Ovary (tissue), 10 donors: ENCODE measurements at places on chromosomes 4 and X. TPM values are rescaled to one million over a fixed set of nuclear protein-coding genes. Genes with fewer than 3 reads are reported as not detected.

DNA sequence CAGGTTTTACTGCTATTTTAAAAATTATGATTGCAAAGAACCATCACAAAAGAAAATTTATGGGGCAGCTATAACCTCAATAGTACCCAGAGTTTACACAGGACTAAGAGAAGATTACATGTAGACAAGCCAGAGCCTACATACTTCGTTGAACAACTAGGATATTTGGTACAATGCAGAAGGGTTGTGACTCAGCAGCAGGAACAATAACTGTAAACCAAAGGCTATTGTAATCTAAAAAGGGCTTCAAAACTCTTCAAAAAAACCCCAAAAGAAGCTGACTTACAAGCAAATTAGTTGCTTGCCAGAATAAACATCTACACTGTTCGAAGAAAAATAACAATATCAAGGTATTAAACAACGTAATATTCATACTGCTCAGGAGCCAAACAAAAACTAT, 618.0 kb downstream of the STPG2 start:
- H3K4me1 ChIP-seq = no peaks in the 10 kb centered on the region
- no peaks in the 10 kb centered on the region for H3K36me3 ChIP-seq
- H3K27me3 ChIP-seq = no peaks in the 10 kb centered on the region
- no peak overlapping the region for H3K4me3 ChIP-seq
- no peak overlapping the region for H3K27ac ChIP-seq
- no peak for DNase-seq

Gene RAB9B
- 11.1 TPM for total RNA-seq

Gene GUCY1A1
- total RNA-seq = 12.1 TPM

DNA sequence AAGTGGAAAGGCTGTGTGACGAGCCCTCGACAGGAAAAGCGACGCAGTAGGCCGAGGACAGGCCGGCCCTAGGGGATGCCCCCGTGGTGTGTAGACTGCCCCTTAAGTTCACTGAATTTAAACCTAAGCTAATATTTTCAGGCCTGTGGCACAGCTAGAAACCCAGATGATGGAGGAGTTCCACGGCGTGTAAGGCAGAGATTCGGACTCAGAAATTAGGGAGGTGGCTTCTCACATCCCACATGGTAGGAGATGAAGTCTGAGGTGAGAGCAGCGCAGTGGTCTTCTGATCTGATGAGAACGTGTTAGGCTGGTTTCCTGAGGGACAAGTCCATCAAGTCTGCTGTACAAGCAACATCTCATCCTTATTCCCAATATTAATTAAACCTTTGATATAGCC, 7.8 kb downstream of the LRP2BP start:
- H3K27me3 ChIP-seq = no peaks in the 10 kb centered on the region
- no peaks in the 10 kb centered on the region for H3K36me3 ChIP-seq
- no peak overlapping the region for H3K27ac ChIP-seq
- no peak overlapping the region for H3K4me3 ChIP-seq

DNA sequence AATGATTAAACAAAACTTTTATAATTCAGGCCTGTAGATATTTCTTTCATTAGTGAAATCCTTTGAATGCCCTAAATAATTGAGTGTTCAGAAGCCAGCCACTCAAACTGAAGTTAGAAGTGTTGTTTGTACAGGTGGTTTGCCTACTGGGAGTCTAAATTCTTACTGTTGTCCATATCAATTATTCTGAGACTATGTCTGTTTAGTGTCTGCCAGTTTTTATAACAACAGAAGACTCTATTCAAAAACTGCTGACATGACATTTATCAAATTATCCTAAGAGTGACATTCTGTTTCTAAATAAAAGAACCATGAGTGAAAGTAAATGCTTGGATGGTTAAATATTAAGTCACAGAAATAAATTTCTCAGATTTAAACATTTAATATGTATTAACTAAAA, 375.1 kb downstream of the FAT4 start:
- H3K4me3 ChIP-seq = no peak overlapping the region
- H3K4me1 ChIP-seq = no peaks in the 10 kb centered on the region
- no peak overlapping the region for H3K27ac ChIP-seq
- no peaks in the 10 kb centered on the region for H3K27me3 ChIP-seq
- no peak for DNase-seq

Gene HSD17B13
- 0.23 TPM for total RNA-seq

DNA sequence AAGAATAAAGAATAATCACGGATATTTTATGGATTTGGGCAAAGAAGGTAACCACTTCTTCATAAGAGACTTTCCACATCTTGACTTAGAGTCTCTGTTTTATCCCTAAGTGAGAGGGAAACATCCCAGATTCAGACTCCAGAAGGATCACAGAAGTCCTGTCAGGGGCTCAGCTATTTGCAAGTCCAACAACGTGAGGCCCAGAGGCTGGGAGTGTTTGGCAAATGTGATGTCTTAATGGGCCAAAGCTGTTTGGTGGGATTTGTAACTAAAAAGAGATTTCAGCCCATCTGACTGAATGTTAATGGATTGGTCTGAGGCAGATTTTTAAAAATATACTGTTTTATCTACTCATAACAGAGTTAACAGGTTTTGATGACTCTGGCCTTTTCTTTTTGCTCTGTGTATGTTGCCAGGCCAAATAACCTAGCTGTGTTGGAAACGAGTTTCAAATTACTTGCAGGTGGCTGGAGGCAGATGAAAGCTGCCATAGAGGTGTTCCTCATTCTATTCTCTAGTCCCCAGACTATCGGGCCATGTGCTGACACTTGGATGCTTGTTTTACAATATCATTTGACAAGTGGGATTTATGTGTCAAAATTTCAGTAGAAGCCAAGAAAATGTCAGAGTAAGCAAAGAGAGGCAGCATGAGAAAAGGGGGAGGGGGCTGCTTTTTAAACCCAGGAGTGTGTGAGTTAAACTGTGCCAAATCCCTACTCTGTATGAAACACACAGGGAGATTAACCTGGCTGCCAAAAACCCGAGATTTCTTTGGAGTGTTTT, 330.9 kb downstream of the DCHS2 start:
- no peaks in the 10 kb centered on the region for H3K4me1 ChIP-seq
- no peaks in the 10 kb centered on the region for H3K36me3 ChIP-seq
- no peaks in the 10 kb centered on the region for H3K27me3 ChIP-seq
- no peak overlapping the region for H3K4me3 ChIP-seq

Gene ZMAT1
- 23.9 TPM for total RNA-seq

DNA sequence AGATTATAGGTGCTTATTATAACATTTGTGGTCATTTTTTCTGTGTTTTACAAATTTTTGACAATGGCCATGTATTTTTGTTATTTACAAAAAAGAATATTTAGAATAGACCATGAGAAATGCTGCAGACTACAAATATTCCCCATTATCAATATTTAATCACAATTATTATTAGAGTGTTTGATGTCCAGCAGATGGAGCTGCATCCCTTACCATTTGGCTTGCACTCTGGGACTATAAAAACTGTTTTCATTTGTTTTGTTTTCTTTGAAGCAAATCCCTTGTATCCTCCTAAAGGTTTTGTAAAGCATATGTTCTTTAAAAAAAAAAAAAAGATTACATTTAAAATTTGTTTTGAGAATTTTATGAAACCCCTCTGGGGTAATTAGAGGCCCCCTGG, 85.6 kb upstream of the CXorf66 start:
- no peaks in the 10 kb centered on the region for H3K27me3 ChIP-seq
- DNase-seq = no peak
- H3K27ac ChIP-seq = no peak overlapping the region
- no peak overlapping the region for H3K4me3 ChIP-seq

GRCh38 chr4:113687067-113687718, 74.3 kb downstream of the CAMK2D start:
- H3K4me3 ChIP-seq = no peak overlapping the region
- DNase-seq = no peak
- H3K4me1 ChIP-seq = peaks cover 2% of the 10 kb centered on the region
- no peak overlapping the region for H3K27ac ChIP-seq
- H3K27me3 ChIP-seq = no peaks in the 10 kb centered on the region

Gene PRDM8
- total RNA-seq = 14.3 TPM
